Stimulated activated CD8-positive, alpha-beta memory T cell treated with anti-CD3 and anti-CD28 coated beads, Interleukin-15, amount 100 ng/mL, for 4 hours (primary cell): ENCODE measurements at places on chromosomes 5 and 9.
A peak's percentile ranks its signal among the peaks of the same experiment; 100 is the strongest.

DNA sequence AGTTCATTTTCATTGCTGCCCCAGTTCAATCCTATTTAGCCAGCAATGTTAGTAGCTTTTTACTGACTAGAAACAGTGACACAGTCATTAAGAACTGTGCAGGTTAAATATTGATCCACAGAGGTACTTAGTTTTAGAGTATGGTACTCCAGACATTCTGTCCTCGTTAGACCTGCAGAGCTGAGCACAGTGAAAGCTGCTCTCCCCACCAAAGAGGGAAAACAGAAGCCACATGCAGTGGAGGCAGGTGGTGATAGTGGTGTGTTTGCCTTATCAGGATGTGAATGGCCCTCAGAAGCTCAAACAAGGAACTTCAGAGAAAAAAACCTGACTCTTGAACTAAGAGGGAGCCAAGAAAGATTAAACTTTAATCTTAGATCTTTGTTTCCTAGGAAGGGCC, 75.5 kb downstream of the UNC13B start:
- DNase-seq = no peak

DNA sequence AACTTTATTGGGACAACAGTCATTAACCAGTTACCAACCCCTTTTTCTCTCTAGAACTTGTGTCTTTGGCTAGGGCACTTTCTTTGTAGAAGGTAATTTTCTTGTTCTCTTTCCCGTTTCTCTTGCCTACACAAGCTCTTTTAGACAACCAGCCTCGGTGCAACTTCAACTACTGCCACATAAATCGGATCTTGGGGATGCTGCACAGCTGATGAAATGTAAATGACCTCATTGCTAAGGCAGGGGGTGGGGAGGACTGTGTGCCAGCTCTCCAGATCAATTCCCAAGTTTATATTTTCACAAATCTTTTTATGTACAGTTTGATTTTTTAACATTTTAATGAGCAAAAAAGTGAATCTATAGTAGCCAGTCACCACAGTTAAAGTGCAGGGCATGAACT, 157.6 kb downstream of the DENND1A start:
- no peak for DNase-seq

DNA sequence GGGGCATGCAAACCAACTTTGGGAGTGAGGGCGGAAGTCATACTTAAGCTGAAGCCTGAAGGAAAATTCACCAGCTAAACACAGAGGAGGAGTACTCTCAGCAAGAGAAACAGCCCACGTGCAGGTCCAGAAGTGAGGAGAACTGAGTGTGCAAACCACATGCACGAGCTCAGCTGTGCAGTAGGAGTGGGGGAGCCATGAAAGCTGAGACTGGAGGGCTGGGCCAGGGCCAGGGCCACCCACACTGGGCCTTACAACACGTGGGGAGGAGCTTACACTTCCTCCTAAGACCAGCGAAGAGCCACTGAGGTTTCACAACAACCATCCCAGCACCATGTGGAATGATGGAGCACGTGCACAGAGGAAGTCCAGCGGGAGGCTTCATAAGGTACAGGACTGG, 9.3 kb upstream of the WWC1 start:
- DNase-seq = no peak

GRCh38 chr5:167554564-167555290, 736.7 kb upstream of the WWC1 start:
- no peak for DNase-seq

- no peak for DNase-seq
Measured at GRCh38 chr5:63959177-63959982, 2.9 kb downstream of the HTR1A start.

DNA sequence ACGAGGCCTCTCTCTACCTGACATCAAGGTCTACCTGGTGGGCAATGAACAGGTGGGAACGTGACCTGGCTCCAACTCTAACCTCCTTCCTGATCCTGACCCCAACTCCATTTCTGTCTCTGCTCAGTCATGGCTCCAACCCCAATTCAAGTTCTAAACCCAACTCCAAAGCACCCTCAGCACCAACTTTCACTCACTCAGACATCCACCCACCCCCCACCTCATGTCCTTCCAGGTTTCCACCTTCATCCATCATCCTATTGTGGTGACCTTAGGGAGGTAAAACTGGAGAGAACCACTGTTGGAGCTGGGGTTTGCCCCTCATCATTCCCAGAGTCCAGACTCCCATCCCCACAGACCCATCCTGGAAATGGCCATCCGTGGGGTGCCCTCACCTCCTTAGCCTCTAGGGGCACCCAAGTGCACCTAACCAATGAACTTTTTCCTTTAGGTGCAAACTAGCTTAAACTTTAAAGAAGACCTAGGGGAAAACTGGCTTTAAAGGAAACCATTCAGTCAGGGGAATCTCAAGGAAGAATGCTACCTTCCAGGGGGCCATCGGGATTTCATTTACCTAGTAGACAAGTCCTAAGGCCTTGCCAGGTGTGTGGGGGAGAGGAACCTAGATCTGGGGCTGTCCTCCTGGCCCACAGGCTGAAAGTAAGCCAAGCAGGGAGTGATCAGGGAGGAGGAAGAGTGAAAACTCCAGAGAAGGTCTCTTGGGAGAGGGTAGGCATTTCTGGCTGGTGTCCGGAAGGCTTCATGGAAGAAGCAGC, 11.3 kb downstream of the RGS14 start:
- no peak for DNase-seq

GRCh38 chr9:91734371-91734981, 215.6 kb downstream of the ROR2 start:
- peak; percentile 19 for DNase-seq

- no peak for DNase-seq
Measured at GRCh38 chr5:88820581-88820980, 62.4 kb downstream of the MEF2C start.

DNA sequence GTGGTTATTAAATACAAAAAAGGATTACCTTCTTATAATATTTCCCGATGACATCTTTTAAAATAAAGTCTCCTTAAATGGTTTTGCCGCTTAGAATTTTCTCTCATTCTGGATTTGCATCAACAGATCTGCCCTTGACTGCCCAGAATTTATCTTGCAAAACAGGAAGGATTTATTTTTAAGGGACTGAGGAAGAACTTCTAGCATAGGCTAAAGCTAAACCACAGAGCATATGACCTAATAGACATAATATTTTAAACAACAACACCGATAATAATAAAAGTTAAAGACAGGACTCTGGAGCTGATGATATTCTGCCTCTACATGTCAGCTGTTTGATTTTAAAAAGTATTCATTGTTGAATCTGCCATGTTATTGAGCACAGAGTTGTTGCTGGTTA, 145.3 kb upstream of the ADCY2 start:
- DNase-seq = no peak

DNA sequence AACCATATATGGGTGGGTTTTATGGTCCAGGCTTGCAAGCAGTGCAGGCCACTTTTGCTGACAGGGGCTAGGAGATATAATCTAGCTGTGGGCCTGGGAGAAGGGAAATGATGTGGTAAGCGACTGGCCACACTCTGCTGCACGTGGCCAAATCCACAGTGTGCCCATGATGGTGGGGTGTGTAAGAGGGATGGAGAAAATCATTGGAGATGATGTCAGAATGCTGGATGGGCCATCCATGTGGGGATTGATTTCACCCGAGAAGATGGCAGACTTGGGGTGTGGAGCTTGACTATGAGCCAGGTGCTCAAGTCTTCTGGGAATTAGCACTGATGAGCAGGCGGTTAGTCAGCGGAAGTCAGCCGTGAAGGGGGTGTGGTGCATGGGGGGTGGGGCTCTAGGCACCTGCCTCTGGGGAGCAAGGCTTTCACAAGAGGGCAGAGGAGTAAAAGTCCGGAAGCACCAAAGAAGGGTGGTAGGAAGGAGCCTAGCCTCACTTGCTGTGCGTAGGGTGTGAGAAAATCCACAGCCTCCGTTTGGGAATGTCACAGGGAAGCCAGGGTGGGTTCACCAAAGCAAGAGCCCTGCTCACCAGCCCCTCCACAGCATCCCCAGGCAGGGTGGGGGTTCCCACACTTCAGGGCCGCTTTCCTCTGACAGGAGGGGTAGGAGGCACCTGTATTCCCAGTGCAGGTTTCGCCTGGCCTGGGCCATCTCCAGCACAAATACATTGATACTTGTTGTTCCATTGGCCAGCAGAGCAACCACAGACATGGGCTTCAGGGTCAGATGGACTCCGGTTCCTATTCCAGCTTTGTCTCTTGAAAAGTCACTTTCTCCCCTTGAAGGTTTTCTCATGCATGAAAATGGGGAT, 44.5 kb upstream of the ANGPTL2 start:
- no peak for DNase-seq

DNA sequence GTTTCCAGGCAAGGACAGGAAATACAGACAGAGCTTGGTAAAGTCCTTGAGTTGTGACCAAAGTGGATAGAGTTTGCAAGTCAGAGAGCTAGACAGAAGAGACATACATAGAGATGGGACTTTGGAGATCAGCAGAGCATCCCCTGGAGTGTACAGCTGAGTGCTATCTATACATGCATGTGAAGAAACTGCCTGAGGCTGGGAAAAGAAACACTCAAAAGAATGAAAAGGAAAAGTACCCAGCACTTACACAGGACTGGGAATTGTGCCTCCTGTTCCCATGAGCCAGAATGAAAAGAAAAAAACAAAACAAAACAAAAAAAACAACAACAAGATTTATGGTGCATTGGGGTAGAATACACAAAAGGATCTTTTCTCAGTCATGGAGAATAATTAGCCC, 606.4 kb downstream of the ZNF608 start:
- no peak for DNase-seq

GRCh38 chr5:179803651-179804554, 2.8 kb downstream of the MGAT4B start:
- no peak for DNase-seq

- DNase-seq = no peak
Measured at GRCh38 chr9:134607971-134608370, 33.6 kb upstream of the COL5A1 start.

DNA sequence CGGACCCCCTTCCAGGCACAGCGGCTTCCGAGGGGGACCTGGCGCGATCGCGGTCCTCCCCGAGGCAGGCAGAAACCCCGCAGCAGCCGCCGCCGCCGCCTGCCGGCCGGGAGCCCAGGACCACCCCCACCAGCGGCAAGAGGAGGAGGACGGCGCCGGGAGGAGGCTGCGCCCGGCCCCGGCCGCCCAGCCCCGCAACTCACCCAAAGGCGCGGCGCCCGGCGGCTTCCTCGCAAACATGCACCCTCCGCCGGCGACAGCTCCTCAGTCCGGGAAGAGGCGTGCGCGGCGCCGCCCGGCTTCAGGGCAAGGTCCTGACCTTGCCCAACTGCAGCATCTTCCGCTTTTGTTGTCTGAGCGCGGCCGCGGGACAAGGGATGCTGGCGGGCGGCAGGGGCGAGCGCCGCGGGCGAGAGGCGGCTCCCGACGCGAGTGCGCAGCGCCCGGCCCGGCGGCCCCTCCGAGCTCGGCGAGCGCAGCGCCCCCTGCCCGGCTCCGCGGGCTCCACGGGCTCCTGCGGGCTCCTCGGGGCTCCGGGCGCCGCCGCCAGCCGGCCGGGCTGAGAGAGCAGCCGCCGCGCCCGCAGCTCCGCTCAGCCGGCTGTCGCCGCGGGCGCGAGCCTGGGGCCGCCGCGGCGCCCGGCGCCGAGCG, 507 bp downstream of the CTNND2 start:
- no peak for DNase-seq

GRCh38 chr9:9231946-9232345, 1380.9 kb downstream of the PTPRD start:
- DNase-seq = no peak
